ENCODE measurements at places on chromosomes 2 and 18.

DNA sequence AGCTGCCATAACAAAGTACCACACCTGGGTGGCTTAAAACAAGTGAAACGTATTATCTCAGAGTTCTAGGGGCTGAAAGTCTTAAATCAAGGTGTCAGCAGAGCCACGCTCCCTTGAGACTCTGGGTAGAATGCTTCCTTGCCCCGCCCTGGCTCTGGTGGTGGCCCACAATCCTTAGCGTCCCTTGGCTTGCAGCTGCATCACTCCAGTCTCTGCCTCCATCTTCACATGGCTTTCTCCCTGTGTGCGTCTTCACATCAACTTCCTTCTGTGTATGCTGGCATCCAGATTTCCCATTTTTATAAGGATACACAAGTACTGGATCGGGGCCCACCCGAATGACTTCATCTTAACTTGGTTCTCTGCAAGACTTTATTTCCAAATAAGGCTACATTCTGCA lies 62.5 kb downstream of the MRO start:
- DNase-seq: no peak

DNA sequence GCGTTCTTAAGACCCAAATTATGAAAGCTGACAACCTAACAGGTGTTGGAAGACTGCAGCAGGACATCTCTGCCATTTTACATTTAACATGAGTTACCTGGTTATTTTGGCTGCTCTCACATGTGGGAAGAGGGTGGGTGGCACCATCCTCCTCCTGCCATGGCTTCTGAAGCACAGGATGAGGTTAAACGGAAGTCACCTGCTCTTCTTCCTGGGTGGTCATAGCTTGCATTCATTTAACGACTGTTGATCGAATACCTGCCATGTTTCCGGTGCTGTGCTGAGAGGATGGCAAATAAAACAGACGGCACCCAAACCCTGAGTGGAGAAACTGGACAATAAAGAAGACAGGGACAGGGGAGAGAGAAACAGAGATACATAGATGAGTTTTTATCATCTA lies 118.0 kb downstream of the RHBDD1 start:
- DNase-seq: no peak

DNA sequence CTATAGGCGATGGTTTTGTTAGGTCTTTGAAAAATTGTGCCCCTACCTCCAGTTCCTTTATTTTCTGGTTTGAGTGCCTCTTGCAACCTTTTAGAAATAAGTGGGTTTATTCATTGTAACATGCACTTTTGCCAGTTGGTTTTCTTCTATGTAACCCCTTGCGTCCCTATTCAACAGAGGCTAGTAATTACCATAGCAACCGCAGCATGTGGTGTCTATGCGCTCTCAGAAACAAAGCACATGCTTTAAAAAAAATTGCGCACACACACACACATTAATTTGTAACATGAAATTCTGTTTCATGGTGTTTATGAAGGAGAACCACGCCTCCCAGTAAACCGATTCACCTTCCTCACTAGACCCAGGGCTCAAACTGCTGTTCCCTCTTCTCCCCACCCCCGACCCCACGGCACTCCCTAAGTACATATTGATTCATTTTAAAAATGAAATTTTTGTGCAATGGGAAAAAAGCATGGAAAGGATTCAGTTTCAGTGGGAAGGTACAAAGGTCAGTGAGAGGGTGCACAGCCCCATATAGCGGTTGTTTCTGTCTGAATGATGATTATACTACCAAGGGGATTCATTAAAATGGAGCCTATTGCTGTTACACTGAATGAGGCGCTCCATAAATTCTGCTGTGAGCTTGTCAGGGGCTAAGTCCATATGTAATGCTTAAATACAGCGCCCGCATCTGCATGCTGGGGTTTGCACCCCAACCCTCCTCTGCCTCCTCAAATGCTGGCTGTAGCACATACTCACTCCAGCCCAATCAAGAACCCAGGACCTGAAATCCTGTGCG lies 206.9 kb downstream of the ICOS start:
- DNase-seq: no peak

DNA sequence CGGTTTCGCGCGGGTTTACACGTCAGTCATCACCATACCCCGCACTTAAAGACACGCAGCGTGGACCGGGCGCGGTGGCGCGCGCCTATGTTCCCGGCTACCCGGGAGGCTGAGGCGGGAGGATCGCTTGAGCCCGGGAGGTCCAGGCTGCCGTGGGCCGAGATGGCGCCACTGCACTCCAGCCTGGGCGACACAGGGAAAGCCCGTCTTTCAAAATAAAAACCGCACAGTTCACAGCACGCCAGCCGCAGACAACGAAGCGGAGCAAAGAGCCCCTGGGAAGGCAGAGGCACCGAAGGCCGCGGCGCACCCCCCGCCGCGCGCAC lies 328 bp downstream of the DTYMK start:
- DNase-seq: no peak

- DNase-seq: no peak
Observed at GRCh38 chr2:104289651-104290565, 564.0 kb upstream of the POU3F3 start.

- no peak for DNase-seq
Observed at GRCh38 chr2:62415019-62415431, 91.0 kb downstream of the TMEM17 start.

DNA sequence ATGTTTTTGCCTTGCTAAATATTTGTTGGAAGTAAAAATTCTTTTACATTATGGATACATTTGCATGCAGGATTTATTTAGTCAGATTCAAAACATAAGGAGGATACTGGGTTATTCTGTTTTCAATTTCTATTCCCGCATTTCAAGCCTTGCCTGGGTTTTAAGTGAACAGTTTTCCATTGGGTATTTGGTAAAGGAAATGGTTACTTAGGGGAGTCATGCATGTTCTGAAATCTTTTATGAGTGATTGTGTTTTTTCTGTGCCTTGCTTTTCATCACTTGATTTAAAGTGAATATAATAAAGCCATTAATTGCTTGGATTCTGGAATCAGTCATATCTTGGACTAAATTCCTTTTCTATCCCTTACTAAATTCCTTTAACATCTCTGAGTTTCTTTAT lies 12.0 kb upstream of the SP9 start:
- DNase-seq: peak; percentile 50

DNA sequence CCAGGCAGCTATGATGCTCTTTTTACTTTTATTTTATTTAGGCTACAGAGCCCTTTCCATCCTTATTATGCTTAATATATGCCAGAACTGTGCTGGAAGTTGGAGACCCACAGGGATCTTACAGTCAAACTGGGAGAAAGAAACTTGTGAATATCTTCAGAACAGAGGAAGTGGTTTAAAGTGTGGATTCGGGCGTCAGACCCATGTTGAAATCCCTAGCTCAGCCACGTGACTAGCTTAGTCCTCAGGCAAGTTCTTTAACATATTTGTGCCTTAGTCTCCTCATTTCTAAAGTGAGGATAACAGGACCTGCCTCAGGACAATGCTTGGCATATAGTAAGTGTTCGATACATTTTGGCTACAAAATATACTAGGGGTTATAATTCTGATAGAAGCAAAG lies 59.1 kb downstream of the MAP3K20 start:
- no peak for DNase-seq

GRCh38 chr2:109213646-109214433 lies 84.8 kb downstream of the SH3RF3 start:
- DNase-seq: peak; percentile 79

- DNase-seq: no peak
Observed at GRCh38 chr2:228426502-228427216, 245.2 kb upstream of the SPHKAP start.

- no peak for DNase-seq
Observed at GRCh38 chr2:150480971-150481830, 6.3 kb downstream of the RND3 start.

- DNase-seq: no peak
Observed at GRCh38 chr2:10380048-10380926, 67.8 kb downstream of the ODC1 start.

DNA sequence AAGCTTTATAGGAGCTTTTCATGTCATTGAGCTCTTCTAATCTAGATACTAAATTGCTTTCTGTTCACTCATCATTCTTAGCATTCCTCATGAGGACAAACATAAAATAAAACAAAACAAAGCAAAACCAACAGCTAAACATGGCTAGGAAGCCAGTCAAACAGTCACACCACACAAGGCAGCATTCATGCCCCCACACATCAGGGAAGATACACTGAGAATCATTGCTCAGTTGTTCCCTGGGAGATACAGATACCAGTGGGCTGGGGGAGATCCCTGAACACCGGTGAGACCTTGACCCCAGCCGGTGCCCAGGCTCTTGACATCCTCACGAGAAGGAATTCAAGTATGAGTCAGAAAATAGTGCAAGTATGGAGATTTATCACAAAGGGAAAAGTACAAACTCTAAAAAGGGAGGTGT lies 177.9 kb upstream of the ARL4C start:
- peak; percentile 84 for DNase-seq

- DNase-seq: peak; percentile 31
Observed at GRCh38 chr2:189657867-189658266, 3.4 kb upstream of the ASNSD1 start.

- DNase-seq: no peak
Observed at GRCh38 chr18:70256184-70256583, 32.7 kb upstream of the SOCS6 start.
